ENCODE measurements at places on chromosomes 13 and 19.
A peak's percentile ranks its signal among the peaks of the same experiment; 100 is the strongest.

DNA sequence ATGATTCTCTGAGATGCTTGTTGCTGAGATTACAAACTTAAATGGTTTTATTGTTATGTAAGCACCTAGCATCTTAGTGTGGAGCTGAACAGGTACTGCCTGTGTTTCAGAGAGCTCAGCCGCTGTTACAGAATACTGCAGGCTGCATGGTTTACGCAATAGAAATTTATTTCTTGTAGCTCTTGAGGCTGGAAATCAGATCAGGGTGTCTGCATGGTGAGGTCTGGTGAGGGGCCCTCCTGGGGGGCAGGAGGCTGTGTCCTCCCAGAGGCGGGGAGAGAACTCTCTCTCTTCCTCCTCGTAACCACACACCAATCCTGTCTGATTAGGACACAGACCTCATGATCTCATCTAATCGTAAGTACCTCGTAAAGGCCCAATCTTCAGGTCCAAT lies 13.1 kb downstream of the ATP11A start:
- DNase-seq, result no peak

DNA sequence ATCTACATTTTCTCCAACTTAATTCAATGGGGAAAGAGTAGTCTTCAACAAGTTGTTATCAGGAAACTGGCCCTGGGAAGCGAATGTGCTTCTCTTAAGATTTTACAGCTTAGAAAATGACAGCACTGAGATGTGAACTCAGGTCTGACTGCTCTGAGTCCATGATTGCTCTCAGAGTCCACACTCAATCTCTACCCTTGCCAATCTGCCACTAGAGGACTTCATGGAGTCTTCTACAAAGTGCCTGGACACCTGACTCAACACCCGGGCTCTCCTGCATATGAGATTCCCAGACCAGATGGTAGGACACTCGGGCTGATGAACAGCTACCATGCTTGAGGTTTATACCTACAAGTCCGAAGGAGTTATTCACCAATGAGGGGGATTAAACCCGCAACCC lies 74.8 kb downstream of the ABCC4 start:
- no peak for DNase-seq

GRCh38 chr13:98060282-98060681 lies 82.6 kb upstream of the FARP1 start:
- DNase-seq, result no peak

GRCh38 chr13:29853131-29853530 lies 2.7 kb upstream of the UBL3 start:
- DNase-seq, result no peak

DNA sequence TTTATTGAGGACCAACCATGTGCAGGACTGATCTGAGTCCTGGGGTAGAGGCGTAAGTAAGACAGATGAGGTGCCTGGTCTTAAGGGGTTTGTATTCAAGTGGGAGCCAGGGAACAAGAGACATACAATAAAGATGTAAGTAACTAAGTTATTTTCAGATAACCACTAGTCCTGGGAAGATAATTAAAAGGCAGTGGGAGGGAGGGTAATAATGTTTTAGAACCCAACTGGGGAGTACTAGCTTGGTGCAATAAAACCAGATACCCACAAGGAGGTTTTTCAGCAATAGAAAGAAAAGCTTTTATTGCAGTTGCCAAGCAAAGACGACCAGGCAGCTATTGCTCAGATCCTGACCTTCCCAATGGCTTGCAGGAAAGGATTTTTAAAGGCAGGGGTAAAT lies 893.7 kb downstream of the UQCRFS1 start:
- DNase-seq, result no peak

- DNase-seq, result no peak
These were observed 62.7 kb downstream of the SLITRK1 start for GRCh38 chr13:83819611-83820010.

DNA sequence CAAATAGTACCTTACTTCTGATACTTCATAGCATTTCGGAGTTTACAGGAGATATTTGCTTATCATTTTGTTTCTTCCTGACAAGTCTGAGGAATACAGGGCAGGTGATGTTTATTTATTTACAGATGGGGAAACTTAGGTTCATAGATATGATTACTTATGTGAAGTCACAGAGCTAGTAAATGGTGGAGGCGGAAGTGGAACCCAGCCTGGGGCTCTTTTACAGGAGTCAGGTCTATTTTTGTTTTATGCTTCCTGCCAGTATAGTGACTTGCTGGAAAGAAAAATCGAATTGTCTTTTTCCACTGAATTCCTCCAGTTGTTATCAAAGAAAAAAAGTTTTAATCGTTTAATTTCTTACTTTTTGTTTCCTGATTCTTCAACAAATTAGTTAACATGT lies 66.5 kb downstream of the DGKH start:
- no peak for DNase-seq

GRCh38 chr13:27954406-27954851 lies 14.7 kb downstream of the CDX2 start:
- DNase-seq, result no peak

GRCh38 chr13:49953560-49953959 lies 17.4 kb upstream of the SPRYD7 start:
- DNase-seq, result no peak

- DNase-seq, result no peak
These were observed 111.1 kb downstream of the STARD13 start for GRCh38 chr13:33174491-33174890.

GRCh38 chr13:51324714-51325420 lies 14.6 kb upstream of the SERPINE3 start:
- peak; percentile 75 for DNase-seq

DNA sequence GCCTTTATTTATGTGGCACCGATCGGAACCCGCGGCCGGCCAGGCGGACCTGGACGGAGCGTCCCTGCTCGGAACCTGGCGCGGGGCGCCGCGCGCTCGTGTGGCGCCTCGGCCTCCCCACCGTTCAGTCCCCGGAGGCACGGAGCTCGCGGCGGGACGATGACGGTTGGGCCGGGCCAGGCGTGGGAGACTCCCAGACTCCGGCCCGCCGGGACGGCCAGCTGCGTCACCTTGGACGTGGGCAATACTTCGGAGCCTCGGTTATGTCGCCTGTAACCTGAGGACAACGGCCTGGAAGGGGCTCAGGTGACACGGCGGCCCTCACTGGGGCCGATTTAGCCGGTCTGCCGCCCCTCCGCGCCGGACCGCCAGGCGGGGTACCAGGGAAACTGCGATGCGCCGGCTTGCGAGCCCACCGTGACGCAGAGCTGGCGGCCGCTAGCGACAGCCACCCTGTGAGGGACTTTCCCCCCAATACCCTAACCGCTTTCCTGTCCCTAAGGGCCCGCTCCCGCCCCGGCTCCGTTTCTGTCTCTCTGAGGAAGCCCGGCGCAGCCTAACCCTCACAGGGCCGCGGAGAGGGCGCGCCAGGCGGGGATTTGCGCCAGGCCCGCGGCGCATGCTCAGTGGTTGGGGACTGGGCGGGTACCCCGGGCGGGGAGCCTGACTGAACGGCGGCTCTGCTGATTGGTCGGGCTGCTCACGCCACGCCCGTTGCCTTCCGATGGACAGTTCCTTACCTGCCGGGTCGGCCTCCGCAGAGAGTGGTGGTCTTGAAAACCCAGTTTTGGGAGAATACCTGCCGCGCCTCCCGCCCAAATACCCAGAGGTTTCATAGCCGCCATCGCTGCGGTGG lies 109.5 kb upstream of the DOCK9 start:
- peak; percentile 96 for DNase-seq

- peak; percentile 27 for DNase-seq
These were observed 313.4 kb upstream of the TMTC4 start for GRCh38 chr13:100987948-100988347.

- no peak for DNase-seq
These were observed 45.8 kb upstream of the GPI start for GRCh38 chr19:34319230-34319585.

GRCh38 chr13:97026531-97027161 lies 32.4 kb upstream of the OXGR1 start:
- no peak for DNase-seq

GRCh38 chr19:15644066-15644741 lies 3.5 kb downstream of the CYP4F3 start:
- no peak for DNase-seq

DNA sequence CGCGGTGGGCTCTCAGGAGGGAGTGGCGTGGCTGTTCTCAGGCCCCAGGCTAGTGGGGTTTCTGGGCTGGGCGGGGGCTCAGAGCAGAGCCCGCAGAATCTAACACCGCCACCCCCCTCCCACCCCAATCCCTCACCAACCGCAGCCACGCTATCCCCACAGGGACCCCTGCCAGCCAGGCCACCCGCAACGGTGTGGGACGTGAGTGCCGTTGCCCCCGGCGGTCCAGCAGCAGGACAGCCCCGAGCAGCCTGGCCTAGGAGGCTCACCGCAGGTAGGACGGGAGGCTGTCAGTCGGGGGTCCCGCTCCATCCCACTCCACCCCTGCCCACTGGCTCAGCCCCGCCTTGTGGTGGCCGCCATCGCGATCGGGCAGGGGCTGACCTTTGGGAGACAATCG lies at the start of gene NTN5:
Gene NTN5, minus strand, starts transcription at position 24 of the 400 bp plus-strand sequence. CDS start 2,031 bp downstream, outside the sequence.
- no peak for DNase-seq

DNA sequence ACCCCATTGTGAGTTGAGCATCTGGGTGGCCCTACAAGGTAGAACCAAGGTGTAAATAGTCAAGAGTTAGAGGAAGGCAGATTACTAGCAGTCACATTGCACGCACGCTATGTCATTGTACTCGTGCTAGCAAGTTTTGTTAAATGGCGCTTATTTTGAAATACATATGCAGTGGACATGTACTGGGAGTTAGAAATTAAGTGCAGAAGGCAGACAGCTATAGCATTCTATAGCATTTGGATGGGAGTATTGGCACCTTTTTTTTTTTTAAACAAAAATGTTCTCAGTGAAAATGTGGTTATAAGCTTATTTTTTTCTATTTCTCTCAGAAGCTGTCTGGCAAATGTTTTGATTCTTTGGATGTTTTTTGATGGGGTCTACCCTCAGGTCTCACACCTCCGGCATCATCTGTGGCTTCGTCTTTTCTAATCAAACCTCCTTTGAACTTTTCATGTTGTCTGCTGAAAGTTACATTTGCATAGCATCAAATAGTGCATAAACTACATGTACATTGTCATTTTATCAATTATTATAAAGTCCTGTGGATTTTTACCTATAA lies 68.1 kb downstream of the ARHGEF7 start:
- no peak for DNase-seq

- no peak for DNase-seq
These were observed 37.1 kb downstream of the ESD start for GRCh38 chr13:46759846-46760245.

GRCh38 chr19:27792576-27793127 lies 1420.3 kb downstream of the UQCRFS1 start:
- DNase-seq, result no peak

- no peak for DNase-seq
These were observed 646 bp upstream of the SLC10A2 start for GRCh38 chr13:103066781-103067345.

DNA sequence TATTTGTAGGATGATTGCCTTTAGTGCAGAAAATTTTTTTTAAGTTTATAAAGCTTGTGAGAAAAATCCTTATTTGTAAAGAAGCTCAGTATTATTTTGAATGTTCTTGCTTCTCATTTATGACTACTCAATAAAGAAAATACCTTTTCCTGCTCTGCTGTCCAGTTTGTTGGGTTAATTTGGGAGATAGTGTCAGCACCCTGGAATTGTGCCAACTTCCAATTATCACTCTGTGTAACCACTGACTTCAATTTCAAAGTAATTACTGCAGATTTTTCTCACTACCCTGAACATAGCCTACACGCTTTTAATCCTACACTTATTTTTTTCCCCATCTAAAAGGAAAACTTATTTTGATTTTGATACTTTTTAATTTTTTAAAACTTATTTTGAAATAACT lies 93.1 kb downstream of the GGACT start:
- no peak for DNase-seq

- DNase-seq, result no peak
These were observed 613 bp downstream of the ATP13A1 start for GRCh38 chr19:19662871-19663255.

- no peak for DNase-seq
These were observed 3.6 kb downstream of the CACNG7 start for GRCh38 chr19:53912653-53913052.
